Right renal pelvis (tissue), 4 donors: ENCODE measurements at places on chromosomes 1 and 21. TPM values are rescaled to one million over a fixed set of nuclear protein-coding genes. Genes with fewer than 3 reads are reported as not detected.

DNA sequence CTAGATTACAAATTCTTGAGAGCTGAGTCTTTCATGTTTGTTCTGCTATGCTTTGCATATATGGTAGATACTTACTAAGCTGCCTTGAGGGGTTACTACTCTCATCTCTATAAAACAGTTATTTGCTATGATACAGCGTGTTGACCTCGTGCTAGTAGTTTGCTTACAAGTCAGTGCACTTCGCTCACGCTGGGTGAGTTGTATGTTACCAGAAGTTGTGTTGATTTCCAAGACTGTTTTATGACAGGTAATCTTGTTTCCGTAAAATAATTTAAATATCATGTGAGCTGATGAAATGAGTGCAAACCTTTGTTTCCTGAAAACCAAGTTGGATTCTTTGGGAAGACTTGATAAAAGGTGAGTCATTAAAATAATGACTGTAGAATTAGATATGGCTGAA is 7.3 kb downstream of the MRPS6 start:
- no peak for DNase-seq

DNA sequence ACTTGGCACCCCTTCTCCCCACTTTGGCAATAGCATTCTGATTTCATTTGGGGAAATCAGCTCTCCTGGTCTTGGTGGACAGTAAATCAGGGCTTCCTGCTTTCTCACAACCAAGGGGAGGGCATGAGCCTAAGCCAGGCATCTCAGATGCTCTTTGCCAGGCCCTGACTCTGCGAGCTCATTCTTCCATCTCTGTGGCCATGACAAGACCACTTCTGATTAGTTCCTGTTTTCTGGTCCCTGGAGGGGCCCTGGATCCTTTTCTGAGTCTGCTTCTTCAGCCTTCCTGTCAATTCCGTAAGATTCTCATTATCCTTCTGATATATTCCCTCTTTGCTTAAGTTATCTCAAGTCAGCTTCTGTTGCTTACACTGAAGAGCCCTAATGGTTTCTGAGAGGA is 210.4 kb downstream of the HIVEP3 start:
- DNase-seq, result no peak

GRCh38 chr21:37367703-37368540 is 1.3 kb downstream of the DYRK1A start:
- DNase-seq, result no peak

DNA sequence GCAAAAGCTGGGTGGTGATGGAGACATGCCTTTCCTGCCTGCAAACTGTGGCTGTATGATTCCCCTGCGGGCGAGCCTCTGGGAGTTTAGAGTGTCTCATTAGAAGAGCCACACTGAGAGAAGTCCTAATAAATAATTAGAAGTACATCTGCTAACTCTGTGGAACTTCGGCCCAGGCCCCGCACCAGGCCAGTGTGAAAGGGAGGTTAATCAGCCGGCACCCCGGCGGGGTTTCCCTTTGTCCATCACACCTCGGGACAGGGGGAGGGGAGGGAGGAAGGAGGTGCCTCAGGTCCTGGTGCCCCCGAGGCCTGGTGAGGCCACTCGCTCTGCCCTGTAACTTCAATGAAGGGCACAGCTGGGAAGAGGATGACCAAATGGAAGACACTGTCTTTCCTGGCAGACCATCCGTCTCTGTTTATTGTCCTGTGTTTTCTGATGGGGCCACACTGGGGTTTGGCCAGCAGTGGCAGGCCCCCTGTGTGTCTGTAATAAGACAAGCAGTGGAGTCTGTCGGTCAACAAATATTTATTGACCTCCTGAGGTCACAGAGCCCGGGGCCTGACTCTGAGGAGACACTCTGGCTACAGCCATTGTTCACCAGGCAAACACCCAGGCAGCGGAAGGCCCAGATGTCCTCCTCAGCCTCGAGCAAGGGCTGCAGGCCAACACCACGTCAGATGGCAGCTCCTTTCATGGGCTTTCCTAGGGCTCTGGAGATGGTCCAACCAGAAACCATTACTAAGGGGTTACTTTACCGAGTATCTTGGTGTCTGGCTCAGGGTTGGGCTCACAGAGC is 267.5 kb upstream of the RAB4A start:
- no peak for DNase-seq

DNA sequence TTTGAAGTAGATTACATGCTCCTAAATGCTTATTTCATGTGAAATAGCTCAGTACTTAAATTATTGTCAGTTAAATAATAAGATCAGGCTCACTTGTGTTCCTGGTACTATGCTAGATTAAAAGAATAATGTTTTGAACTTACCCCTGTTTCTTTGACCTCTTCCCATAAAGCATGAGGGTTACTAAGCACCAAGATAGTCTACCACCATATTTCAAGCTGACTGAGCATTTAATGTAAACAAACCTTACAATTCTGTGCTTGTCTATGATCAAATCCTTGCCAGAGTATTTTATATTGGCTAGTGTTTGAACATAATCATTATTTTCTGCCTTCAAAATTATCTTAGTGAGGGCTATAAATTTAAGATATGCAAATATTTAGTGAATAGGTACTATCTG is 98.1 kb downstream of the LHX9 start:
- DNase-seq, result no peak

DNA sequence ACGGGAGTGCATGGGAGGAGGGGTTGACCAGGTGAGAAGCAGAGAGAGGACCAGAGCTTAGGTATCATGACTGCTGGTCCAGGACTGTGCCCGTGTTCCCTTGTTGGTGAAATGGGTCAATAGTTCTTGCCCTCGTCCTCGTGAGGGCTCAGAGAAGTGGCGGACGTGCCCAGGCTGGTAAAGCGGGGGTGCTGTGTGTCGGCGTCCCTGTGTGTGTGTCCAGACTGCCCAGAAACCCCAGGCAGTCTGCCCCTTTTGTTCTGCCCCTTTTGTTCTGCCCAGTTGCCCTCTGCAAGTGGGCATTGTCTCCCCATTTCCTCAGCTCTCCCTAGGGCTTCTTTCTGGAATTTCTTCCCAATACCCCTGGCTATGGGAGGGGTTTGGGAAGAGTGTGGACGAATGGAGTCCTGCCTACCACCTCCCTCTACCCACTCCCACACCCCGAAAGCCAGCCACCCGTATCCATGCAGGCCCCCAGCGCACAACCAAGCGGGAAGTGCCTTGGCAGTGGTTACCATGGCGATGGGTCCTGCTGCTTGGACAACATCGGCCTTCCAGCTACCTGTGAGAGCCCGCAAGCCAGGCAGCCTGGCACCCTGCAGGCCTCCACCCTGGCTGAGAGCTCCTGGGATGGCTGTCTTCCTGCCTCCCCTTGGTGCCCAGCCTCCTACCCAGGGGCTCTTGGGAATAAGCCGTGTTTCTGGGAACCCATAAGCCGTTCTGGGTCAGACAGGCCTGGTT is 34.7 kb downstream of the ACOT11 start:
- no peak for DNase-seq

DNA sequence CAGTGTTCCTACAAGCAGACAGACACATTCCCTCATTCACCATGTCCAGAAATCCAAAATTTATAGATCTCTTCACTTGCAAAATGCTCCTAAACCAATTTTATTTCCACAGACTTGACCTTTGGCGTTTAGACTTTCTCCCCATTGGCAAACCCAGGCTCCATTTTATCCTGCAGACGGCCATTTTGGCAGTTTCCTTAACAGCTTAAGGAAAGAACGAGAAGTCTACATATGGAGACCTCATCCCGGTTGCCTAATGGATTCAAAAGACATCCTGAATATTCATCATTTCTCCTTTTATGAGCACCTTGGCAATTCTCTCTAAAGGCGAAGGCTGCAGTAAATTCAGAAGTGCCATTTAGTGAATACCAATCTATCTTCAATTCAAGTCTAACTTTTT is 132.9 kb downstream of the HLX start:
- DNase-seq, result no peak

DNA sequence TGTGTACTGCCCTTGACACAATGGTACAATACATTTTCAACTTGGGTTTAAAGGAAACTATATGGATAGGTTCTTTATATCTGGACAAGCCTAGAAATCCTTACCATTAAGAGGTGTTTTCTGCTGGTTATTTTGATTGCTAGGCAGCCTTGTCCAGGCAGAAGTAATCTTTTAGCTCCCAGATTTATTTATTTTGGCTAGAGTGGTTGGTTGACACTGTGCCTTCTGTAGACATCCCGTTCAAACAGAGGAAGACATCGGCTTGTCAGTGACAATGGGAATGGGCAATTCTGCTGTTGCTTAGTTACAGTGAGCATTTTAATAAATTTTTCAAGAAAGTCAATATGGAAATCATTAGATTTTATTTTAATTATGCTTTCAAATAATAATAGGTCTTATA is 138.8 kb downstream of the VPS13D start:
- no peak for DNase-seq

- DNase-seq, result no peak
Observed at GRCh38 chr21:38170704-38171682, 85.8 kb upstream of the KCNJ15 start.

GRCh38 chr1:61585714-61586113 is 139.2 kb downstream of the TM2D1 start:
- no peak for DNase-seq

DNA sequence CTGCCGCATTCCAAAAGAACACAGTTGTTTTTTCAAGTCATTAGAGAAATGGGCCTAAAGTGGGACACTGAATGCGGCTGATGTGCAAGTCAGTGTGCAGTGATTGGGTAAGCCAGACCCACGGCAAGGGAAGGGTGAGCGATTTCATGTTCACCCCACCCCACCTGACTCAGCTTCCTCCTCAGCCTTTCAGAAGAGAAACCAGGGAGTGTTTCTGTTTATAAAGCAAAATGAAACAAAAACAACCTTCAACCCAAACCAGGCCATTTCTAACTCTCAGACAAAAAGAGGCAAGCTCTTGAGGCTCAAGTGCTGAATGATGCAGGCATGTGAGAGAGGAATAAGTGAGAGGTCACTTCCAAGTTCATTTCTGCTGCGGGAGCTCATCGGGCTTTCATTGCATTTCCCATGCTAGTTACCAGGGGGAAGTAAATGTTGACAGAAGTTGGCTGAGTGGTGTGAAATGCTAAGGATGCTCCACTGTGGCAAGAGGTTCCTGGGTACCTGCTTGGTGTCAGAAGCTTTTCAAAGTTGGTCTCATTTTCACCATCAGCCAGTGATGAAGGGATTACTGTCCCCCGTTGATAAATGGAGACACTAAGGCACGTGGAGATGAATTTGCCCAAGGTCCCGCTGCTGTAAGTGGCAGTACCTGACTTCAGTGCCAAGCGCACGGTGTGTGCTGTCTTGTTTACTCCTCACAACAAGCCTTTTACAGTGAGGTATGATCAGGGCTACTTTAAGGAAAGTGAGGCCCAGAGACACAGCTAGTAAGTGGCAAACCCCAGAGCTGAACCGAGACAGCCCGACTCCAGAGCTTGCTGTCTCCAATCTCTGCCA is 29.1 kb downstream of the STPG1 start:
- DNase-seq, result no peak

DNA sequence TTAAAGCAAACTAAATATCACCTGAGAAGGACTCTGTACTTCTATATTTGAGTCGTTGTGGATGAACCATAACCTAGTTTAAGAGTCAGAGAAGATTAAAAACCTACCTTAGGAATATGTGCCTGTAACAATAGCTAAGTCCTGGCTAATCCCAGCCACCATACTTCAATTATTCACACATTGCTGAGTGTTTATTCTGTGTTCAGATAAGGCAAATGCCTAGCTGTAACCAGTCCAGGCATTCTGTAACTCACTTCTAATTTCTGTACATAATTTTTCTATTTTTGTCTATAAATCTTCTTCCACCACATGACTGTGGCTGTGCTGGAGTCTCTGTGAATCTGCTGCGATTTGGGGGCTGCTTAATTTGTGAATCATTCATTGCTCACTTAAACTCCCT is 441.9 kb upstream of the ADAMTS5 start:
- no peak for DNase-seq

GRCh38 chr1:154295408-154296235 is 23.2 kb downstream of the HAX1 start:
- DNase-seq, result no peak

GRCh38 chr1:32341971-32342370 is 5.9 kb upstream of the MARCKSL1 start:
- no peak for DNase-seq

- no peak for DNase-seq
Observed at GRCh38 chr1:238648296-238648695, 738.1 kb upstream of the CHRM3 start.

DNA sequence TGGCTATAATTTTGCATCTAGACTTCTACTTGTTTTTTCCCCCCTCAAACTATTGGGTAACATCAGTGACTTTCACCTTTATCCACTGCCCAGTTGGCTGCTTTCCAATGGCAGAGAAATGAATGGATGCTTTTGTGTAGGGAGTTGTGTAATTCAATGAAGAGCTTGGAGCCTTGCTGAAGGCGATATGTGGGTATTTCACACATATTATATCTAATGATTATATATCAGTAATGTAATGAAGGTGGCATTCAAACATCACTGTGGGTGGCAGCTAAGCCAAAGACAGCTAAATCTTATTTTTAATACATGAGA is 81.2 kb downstream of the TGFB2 start:
- no peak for DNase-seq

- no peak for DNase-seq
Observed at GRCh38 chr21:17848228-17848627, 29.1 kb upstream of the C21orf91 start.

DNA sequence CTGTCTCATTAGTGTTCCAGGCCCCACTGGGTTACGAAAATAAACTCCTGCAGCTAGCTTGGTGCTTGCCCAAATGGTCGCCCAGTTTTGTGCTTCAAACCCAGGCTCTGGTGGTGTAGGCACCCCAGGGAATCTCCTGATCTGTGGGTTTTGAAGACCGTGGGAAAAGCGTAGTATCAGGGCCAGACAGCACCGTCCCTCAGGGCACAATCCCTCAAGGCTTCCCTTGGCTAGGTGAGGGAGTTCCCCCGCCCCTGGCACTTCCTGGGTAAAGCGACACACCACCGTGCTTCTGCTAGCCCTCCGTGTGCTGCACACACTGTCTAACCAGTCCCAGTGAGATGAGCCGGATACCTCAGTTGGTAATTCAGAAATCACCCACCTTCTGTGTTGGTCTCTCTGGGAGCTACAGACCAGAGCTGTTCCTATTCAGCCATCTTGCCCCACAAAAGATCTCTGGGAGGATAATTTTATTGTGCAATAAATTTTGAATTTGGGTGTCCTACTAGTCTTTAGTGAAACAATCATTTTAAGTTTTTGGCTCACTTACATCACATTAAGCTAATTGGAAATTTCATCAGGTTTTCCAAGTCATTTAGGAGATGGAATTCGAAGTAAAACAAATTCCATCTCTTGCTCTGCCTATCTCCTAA is 9.4 kb upstream of the SLC25A24 start:
- DNase-seq, result no peak

GRCh38 chr1:148355976-148356375 is 127.1 kb downstream of the PPIAL4G start:
- DNase-seq, result no peak

- no peak for DNase-seq
Observed at GRCh38 chr1:154485910-154486496, 16.0 kb upstream of the TDRD10 start.

GRCh38 chr1:60988891-60989290 is 93.5 kb upstream of the NFIA start:
- no peak for DNase-seq

- DNase-seq, result no peak
Observed at GRCh38 chr1:105243969-105244368, 1494.3 kb downstream of the AMY1C start.

Gene TENT5C
- polyA plus RNA-seq, result 2.4 TPM

Gene BATF3
- 1.2 TPM for polyA plus RNA-seq

Gene CHRM3
- polyA plus RNA-seq, result 8.1 TPM

Gene CLCA2
- 0.07 TPM for polyA plus RNA-seq

Gene OR2L8
- polyA plus RNA-seq, result not detected

Gene GPR3
- polyA plus RNA-seq, result 0.98 TPM

Gene GFI1
- polyA plus RNA-seq, result 0.25 TPM

Gene SHISAL2A
- polyA plus RNA-seq, result 2.1 TPM

Gene GJC2
- 0.56 TPM for polyA plus RNA-seq
